Esophagus mucosa (tissue), 1 donor: ENCODE measurements at places on chromosomes 11 and 22. TPM values are rescaled to one million over a fixed set of nuclear protein-coding genes. Genes with fewer than 3 reads are reported as not detected.

Gene DPAGT1
- total RNA-seq = 36.3 TPM

Gene PDHX
- 19.1 TPM for total RNA-seq

Gene HRAS
- total RNA-seq = 118 TPM

Gene TMPRSS6
- total RNA-seq = not detected

Gene TENM4
- total RNA-seq = 21.8 TPM

Gene TP53AIP1
- total RNA-seq = 22.2 TPM

Gene HTR3B
- 0.28 TPM for total RNA-seq

Gene MIAT
- 1.1 TPM for total RNA-seq

Gene SSTR3
- total RNA-seq = not detected

DNA sequence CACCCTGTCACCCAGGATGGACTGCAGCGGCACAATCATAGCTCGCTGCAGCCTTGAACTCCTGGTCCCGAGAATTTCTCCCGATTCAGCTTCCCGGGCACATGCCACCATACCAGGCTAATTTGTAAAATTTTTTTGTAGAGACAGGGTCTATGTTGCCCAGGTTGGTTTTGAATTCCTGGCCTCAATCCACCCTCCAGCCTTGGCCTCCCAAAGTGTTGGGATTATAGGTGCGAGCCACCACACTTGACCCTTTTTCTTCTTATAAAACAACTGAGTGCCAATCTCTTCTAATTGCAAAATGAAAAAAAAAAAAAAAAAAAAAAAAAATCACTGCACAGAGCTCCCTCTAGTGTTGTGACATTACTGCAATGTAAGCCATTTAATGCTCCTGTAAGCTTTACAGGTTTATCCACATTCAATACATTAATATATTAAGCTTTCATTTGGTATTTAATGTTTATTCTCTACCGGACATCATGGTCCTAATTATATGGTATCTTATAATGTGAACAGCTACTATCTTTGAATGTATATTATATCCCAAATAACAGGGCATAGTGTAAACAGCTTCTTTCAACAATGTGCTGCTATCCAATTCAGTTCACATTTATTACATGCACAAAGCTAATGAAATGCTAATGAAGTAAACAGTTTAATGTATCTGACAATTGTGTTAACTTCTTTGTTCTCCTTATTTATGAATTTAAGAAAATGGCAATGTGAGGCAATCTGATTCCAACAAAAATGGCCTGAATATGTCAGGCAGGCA, 44.6 kb downstream of the COPB1 start:
- ATAC-seq = peak; percentile 63

DNA sequence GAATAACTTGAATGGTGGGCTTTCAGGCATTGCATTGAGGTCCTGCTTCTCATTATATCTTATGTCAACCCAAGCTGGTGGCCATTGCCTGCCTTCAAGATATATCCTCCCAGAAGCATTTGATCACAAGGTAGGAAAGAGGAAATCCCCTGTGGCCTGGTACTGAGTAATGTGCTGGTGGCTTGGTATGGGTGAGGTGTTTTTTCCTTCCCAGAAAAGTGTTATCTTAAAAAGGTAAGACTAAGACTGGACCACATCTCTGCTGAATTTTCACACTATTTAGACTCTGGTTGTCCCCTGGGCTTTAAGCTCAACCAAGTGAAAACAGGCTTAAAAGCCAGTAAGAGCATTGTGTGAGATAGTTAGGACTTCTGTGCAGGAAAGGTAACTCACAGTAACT, 3.7 kb downstream of the INSC start:
- ATAC-seq = no peak

DNA sequence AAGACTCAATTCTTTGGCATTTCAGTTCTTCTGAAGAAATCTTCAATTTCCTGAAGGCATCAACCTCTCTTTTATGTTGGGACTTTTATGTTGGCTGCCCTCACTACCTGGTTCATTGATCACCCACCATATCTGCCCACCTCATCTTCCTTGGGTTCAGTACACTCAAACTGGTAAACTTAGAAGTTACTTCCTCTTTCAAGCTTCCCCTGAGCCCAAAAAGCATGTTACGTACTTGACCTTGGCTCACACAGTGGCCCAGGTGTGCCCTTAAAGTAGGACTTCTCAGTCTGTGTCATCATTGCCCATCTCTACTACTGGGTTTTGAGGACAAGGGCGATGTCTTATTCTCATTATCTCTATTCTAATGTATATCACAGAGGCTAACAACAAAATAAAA, 86.1 kb downstream of the GRIA4 start:
- no peak for ATAC-seq

- no peak for ATAC-seq
Observed at GRCh38 chr11:46801694-46802470, 44.2 kb downstream of the CKAP5 start.

DNA sequence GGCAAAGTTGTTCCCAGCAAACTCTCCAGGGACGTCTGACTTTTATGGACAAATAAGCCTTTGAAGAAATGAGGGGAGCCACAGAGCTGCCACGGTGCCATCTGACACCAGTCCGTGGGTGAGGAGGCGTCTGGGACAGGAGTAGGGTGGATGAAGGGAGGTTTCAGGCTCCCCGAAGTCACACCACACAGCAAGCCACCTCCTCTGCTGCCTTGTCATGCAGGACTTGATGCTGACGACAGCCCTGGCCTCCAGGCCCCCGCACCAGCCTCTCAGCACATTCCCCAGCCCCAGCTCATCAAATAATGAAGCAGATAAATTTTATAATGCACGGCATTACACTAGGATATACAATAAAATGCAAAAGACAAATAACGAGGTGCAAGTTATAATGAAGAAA, 156.5 kb downstream of the CEP164 start:
- ATAC-seq = no peak

- no peak for ATAC-seq
Observed at GRCh38 chr22:36304429-36304828, 51.5 kb downstream of the APOL1 start.

- ATAC-seq = no peak
Observed at GRCh38 chr22:30074994-30075393, 5.3 kb upstream of the HORMAD2 start.

GRCh38 chr11:124890683-124891372, 6.8 kb downstream of the ROBO4 start:
- ATAC-seq = no peak

DNA sequence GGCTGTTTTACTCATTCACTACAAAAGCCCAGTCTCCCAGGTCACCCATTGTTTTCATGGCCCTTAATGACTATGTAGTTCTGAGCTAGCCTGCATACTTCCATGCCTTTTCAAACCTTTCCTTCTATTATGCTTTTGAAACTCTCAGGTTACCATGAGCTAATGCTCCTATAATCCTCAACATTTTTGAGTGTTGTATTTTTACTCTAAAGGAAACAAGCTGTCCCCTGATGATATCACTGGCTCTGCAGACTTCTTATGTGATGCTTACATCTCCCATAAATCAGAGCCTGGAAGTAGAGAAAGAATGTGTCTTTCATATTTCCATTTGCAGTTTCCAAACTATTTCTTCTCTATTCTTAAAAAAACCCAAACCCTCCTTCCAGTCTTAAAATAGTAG, 159.0 kb upstream of the RAG2 start:
- ATAC-seq = no peak

- ATAC-seq = no peak
Observed at GRCh38 chr22:30158744-30159500, 78.7 kb downstream of the HORMAD2 start.

- ATAC-seq = peak; percentile 13
Observed at GRCh38 chr22:37498289-37498909, 12.2 kb upstream of the MFNG start.

GRCh38 chr22:45742866-45743450, 71.3 kb downstream of the ATXN10 start:
- peak; percentile 83 for ATAC-seq

DNA sequence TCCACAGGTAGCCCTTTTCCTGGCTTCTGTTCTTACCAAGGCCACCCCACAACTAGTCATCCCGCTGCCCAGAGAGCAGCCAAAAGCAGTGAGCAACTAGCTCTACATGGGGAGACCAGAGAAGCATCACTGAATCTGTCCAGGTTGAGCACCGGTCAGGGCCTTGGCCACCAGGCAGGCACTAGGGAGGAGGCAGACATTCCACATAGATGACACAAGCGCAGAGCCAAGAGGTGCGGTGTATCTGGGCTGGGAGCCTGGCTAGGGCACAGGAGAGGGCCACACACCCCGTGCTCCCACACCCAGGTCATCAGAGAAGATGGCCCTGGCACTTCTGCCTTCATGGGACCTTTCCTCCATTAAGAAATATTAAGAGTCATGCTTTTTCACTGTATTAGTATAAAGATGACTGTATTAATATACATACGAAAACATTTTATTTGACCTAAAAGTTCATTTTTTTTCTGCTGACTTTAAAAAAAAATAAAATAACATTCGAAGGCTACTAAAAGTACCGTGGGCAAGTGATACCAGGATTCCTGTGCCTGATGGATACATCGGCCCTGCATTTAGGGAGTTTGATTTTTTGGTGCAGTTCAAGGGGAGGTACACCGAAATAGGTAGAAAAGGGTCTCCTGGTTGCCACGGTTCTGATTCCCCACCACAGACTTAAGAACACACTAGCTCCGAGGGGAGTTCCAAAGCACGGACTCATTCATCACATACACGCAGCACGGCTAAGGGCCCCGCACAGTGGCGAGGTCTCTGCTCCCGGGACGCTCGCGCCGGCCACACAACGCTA, 1.2 kb downstream of the DGCR2 start:
- ATAC-seq = peak; percentile 79

DNA sequence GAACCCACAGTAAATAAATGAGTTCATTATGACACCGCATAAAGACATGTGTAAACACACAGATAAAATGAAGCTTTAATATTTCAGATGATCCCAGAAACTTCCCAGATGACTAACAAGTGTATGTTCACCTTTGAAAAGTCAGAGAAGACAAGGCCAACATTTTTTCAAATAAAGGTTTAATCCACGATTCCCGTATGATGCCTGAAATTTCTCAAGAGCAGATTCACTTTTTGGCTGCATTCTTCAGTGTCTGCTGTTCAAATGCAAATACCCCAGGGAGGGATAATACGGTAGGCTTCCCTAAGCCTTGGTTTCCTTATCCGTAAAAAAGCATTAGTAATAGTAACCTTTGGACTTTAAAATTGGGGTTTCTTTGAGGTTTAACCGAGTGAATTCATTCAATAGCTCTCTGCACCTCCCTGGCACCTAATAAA, 62.5 kb downstream of the SYTL2 start:
- ATAC-seq = no peak

DNA sequence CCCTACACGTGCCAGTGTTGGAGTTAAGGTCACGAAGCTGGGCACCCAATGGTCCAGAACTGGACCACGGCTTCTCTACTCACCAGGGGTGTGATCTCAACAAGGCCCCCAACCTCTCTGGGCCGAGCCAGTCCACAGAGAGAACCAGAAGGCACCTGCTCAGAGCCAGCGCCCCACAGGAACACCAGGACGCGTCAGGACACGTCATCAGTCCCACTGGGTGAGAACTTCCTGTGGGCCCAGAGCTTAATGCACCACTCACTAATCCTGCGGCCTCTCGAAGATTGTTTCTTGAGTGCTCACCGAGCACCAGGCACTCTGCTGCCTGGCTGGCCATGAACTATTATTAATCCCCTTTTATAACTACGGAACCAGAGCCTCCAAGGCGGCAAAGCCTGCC, 10.1 kb downstream of the PHF21B start:
- ATAC-seq = no peak

DNA sequence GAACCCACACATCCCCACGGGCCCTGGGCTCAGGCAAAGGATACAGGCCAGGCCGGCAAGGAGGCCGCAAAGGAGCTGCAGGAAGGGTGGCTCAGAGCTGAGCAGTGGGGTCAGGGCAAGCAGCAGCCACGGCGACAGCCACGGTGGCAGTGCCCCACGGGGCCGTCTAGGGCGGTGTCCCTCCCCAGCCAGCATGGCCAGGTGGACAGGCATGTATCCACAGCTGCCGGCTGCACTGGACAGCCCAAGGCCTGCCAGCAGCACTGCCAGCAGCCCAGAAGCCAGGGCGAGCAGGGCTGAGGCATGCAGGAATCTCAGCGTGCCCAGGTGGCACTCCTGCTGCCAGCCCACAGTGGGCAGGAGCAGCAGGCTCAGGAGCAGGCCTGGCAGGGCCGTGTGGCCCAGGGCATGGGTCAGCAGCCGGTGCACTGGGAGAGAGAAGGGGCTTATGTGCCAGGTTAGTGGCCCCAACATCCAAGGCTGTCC, 3.9 kb downstream of the RHBDD3 start:
- no peak for ATAC-seq

- ATAC-seq = no peak
Observed at GRCh38 chr11:62241095-62241494, 944 bp upstream of the SCGB1D2 start.

DNA sequence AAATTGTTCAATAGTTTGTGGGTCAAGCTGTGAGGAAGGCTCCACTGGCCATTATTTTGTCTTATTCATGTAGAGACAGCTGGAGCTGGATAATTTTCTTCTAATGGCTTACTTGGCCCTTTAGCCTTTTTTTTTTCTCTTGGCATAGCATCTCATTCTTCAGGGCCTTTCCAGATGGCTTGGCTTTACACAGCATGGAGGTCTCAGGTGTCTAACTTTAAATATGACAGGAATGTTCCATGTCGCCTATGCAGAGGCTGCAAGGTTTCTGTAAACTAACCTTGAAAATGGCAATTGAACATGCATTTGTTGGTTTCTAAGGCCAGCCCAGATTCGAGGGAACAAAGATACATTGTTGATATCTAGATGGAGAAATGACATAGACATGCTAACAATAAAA, 247.9 kb upstream of the CNTN5 start:
- ATAC-seq = no peak

DNA sequence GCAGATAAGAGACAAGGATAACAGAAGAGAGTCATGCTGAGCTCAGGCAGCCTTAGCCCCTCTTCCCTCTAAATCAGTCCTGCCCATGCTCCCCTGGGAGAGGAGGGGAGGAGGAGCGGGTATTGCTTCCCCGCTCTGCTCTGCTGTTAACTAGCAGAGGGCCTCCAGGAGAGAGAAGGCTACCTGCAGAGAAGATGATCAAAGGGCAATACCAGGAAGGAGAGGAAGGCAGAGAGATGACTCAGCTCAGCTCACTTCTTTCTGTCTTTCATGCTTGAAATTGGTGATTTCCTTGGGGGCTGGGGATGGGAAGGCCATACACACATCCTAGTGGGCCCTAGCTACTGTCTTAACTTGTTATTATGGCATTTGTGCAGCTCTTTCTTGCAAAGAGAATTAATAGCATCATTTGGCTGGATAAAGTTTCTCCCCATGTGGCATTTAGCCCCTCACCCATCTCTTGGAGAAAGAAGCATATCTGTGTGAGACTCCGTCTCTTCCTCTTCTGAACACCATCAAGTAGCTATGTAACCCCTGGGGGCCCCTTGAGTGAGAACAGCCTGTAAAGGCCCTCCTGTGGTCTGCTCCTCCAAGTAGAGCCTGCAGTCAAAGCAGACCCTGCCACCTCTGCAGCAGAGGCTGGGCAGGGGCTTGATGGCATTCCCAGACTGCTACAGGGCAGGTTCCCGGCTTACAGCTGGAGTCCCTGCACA, 33.4 kb upstream of the AMOTL1 start:
- no peak for ATAC-seq

DNA sequence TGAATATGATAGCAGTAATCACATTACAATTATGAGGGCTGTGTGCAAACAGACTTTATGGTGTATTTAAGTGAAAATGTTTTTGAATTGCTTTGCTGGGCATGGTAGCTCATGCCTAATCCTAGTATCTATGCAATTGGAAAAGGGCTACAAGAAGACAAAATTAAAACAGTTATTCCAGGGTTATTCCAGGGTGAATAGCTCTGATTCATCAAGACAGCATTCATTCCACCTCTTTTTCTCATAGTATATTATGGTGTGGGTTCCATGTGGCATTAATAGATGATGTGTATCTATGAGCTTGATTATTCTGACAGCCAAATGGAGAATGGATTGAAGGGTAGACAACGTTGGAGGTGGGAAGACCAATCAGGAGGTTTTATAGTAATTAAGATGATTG, 12.1 kb upstream of the SIDT2 start:
- ATAC-seq = no peak
